Pancreas (tissue), 10 donors: ENCODE measurements at places on chromosomes 11 and 22.
A peak's percentile ranks its signal among the peaks of the same experiment; 100 is the strongest.

DNA sequence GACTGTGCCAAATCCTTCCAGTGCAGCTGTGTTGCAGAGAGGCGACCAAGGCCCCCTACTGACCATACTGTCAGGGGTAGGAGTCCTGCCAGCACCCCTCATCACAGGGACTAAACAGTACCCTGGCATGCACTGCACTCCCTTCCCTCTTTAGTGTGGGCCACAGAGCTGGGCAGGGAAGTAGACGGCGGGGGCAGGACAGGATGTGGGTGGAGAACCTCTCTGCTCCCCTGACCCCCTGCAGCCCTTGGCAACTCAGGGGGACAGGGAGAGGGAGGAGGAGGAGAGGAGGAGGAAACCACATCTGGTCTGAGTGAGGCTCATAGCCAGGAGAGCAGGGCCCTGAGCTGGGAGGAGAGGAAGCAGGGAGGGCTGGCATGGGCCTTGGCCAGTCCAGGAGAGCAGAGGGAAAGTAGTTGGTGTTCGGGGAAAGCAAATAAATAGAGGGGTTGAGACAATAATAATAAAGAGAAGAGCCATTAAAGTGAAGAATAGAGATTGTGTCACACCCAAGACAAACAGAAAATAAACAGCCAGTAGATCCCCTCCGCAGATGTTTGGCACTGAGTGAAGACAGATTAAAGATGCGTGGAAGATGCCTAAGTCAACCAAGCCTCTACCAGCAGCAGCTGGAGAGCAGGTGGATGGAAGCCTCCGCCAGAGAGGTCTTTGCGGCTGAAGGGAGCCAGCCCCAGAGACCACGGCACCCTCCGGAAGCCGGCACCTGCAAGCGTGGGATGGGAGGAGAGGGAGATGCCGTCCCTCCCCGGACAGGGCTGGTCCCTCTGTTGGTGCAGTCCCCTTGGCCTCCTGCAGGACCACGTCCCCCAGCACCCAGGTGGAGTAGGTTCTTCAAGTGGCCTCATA, 61.5 kb downstream of the RPUSD4 start:
- no peak overlapping the region for H3K27ac ChIP-seq
- no peaks in the 10 kb centered on the region for H3K27me3 ChIP-seq
- H3K4me1 ChIP-seq: no peaks in the 10 kb centered on the region
- no peak for DNase-seq
- no peak overlapping the region for H3K4me3 ChIP-seq
- H3K36me3 ChIP-seq: no peaks in the 10 kb centered on the region

GRCh38 chr11:68988491-68988890, 7.7 kb upstream of the MRGPRD start:
- peaks cover 4% of the 10 kb centered on the region for H3K27me3 ChIP-seq
- no peak for DNase-seq
- no peak overlapping the region for H3K4me3 ChIP-seq
- no peak overlapping the region for H3K27ac ChIP-seq
- H3K36me3 ChIP-seq: no peaks in the 10 kb centered on the region

- H3K4me1 ChIP-seq: no peaks in the 10 kb centered on the region
- H3K4me3 ChIP-seq: no peak overlapping the region
- no peaks in the 10 kb centered on the region for H3K36me3 ChIP-seq
These were observed 8.0 kb upstream of the TOLLIP start for GRCh38 chr11:1317432-1317831.

- H3K4me3 ChIP-seq: no peak overlapping the region
- DNase-seq: no peak
- no peaks in the 10 kb centered on the region for H3K27me3 ChIP-seq
These were observed 64.4 kb upstream of the SLC17A6 start for GRCh38 chr11:22273781-22274180.

- H3K4me1 ChIP-seq: no peaks in the 10 kb centered on the region
- no peak overlapping the region for H3K27ac ChIP-seq
- no peaks in the 10 kb centered on the region for H3K27me3 ChIP-seq
- no peak for DNase-seq
- no peaks in the 10 kb centered on the region for H3K36me3 ChIP-seq
These were observed 2.0 kb downstream of the PDGFD start for GRCh38 chr11:104161751-104162450.

DNA sequence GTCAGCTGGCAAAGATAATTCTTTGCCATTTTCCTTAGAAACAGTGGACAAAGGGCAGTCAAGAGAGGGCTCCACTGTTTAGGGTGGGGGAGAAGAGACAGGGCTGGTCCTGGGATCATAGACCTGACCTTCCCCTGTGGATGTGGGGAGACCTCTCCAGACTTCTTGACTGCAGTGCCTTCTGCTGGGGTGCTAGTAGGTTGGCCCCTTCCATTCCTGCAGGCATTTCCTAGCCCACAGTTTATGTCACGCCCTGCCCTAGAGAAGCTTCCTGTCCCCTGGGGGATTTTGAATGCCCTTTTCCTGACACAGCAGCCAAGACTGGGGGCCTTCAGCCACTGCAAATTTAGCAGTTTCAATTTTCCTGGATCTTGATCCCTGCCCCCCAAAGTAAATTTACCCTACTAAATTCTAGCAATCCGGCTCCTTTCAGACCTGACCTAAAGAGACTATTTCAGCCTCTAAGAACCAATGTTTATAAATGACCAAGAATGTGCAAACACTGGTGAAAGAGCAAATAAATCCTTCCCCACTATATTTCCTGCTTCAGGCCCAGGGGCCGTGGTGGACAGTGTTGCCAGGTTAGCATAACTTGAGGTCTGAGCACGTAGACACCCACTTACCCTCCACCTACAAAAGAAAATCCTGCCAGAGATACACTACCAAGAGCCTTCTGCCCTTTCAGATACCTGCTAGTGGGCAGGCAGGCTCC, 58.4 kb downstream of the PPFIBP2 start:
- H3K4me1 ChIP-seq: peaks cover 9% of the 10 kb centered on the region
- no peak for DNase-seq
- no peak overlapping the region for H3K4me3 ChIP-seq
- H3K36me3 ChIP-seq: no peaks in the 10 kb centered on the region
- peak overlapping the region; percentile 46 for H3K27ac ChIP-seq

GRCh38 chr11:20070459-20070858, 89.8 kb downstream of the DBX1 start:
- no peak for DNase-seq
- H3K4me3 ChIP-seq: no peak overlapping the region
- H3K27me3 ChIP-seq: no peaks in the 10 kb centered on the region
- peaks cover 9% of the 10 kb centered on the region for H3K36me3 ChIP-seq

- no peak overlapping the region for H3K4me3 ChIP-seq
- H3K36me3 ChIP-seq: no peaks in the 10 kb centered on the region
- no peaks in the 10 kb centered on the region for H3K27me3 ChIP-seq
- H3K27ac ChIP-seq: no peak overlapping the region
These were observed 3.0 kb downstream of the AQP11 start for GRCh38 chr11:77592727-77593126.

- H3K27me3 ChIP-seq: peaks cover 4% of the 10 kb centered on the region
- no peaks in the 10 kb centered on the region for H3K36me3 ChIP-seq
- no peak overlapping the region for H3K4me3 ChIP-seq
- DNase-seq: no peak
- H3K27ac ChIP-seq: no peak overlapping the region
These were observed 104.3 kb downstream of the GGTLC2 start for GRCh38 chr22:22748756-22749155.

DNA sequence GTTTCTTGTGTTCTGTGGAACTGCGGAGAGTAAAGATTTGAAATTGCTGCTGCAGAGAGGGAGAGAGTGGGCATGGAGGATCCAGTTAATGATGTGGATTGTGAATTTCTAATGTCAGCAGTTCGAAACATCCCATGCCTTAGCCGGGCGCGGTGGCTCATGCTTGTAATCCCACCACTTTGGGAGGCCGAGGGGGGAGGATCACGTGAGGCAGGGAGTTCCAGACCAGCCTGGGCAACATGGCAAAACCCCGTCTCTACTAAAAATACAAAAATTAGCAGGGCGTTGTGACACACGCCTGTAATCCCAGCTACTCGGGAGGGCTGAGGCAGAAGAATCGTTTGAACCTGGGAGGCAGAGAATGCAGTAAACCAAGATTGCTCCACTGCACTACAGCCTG, 1.1 kb upstream of the CAVIN3 start:
- no peak for DNase-seq
- peaks cover 11% of the 10 kb centered on the region for H3K4me1 ChIP-seq
- no peaks in the 10 kb centered on the region for H3K27me3 ChIP-seq
- H3K27ac ChIP-seq: peak overlapping the region; percentile 94
- H3K4me3 ChIP-seq: no peak overlapping the region

- no peak for DNase-seq
- H3K4me1 ChIP-seq: peaks cover 40% of the 10 kb centered on the region
- peak overlapping the region; percentile 80 for H3K27ac ChIP-seq
- no peaks in the 10 kb centered on the region for H3K27me3 ChIP-seq
- H3K4me3 ChIP-seq: no peak overlapping the region
These were observed 17.8 kb downstream of the SGSM3 start for GRCh38 chr22:40388231-40388630.

- H3K4me1 ChIP-seq: peaks cover 3% of the 10 kb centered on the region
- no peak for DNase-seq
- no peak overlapping the region for H3K4me3 ChIP-seq
These were observed 7.3 kb downstream of the CADM1 start for GRCh38 chr11:115496892-115497291.

DNA sequence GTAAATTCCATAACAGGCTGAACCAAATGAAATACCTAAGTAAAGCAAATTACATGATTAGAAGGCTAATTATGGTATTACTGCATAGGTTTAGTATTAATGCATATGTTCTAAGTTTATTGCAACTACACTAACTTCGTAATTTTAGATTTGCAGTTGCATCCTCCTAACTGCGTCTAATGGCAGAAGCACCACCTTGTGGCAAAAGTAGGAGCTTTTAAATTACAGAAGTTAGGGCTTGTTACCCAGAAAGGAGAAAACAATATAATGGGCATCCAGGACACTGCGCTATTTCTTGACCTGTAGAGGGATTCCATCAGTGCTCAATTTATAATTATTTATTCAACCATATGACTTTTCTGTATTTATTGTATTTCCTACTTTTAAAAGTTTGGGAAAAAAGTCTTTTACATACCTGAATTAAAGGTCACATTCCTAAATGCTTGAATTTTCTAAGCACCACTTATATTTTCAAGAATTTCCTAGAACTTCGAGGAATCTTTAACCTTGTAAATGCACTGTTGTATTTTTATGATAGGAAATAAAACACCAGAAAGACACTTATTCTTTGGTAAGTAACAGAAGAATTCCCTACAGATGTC, 16.3 kb upstream of the GPR83 start:
- DNase-seq: no peak
- no peak overlapping the region for H3K4me3 ChIP-seq
- no peaks in the 10 kb centered on the region for H3K27me3 ChIP-seq
- no peak overlapping the region for H3K27ac ChIP-seq
- no peaks in the 10 kb centered on the region for H3K4me1 ChIP-seq
- no peaks in the 10 kb centered on the region for H3K36me3 ChIP-seq

DNA sequence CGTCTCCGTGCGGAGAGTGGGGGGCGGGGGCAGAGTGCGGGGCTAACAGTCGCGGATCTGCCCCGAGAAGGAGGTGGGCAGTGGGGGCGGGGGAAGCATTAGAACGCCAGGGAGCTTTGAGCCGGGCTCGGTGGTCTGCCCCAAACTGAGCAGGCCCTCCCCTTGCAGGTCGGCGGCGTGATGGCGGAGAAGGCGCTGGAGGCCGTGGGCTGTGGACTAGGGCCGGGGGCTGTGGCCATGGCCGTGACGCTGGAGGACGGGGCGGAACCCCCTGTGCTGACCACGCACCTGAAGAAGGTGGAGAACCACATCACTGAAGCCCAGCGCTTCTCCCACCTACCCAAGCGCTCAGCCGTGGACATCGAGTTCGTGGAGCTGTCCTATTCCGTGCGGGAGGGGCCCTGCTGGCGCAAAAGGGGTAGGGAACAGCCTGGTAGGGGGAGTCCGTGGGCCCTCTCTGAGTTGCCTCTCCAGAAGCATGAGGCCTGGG, 979 bp downstream of the ABCG4 start:
- no peaks in the 10 kb centered on the region for H3K4me1 ChIP-seq
- no peak overlapping the region for H3K27ac ChIP-seq
- H3K4me3 ChIP-seq: peak overlapping the region; percentile 48

- H3K4me3 ChIP-seq: no peak overlapping the region
- no peaks in the 10 kb centered on the region for H3K27me3 ChIP-seq
- DNase-seq: no peak
- no peaks in the 10 kb centered on the region for H3K36me3 ChIP-seq
- H3K4me1 ChIP-seq: peaks cover 30% of the 10 kb centered on the region
These were observed 133.5 kb downstream of the CD44 start for GRCh38 chr11:35272391-35272902.

DNA sequence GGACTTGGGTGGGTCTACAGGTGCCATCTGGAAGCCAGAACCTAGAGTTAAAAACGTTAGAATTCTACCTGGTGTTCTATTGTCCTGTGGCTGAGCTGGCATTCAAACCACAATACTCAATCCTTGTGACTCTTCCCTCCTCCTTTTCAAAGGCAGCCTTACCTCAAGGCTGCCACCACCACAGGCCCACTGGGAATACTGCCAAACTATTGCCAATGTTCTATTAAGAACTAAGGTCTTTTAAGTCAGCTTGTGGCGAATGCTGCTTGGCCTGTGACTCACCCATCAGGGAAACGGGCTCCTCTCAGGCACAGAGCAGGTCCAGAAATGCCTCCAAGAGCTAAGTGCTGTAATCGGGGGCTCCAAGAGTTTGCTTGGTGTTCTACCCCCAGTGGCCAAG, 1008.4 kb downstream of the JRKL start:
- no peaks in the 10 kb centered on the region for H3K36me3 ChIP-seq
- H3K27me3 ChIP-seq: no peaks in the 10 kb centered on the region
- no peak overlapping the region for H3K27ac ChIP-seq

GRCh38 chr11:4926608-4927007, 2.5 kb upstream of the OR51G1 start:
- no peaks in the 10 kb centered on the region for H3K27me3 ChIP-seq
- DNase-seq: no peak
- no peak overlapping the region for H3K4me3 ChIP-seq
- no peaks in the 10 kb centered on the region for H3K36me3 ChIP-seq
- no peaks in the 10 kb centered on the region for H3K4me1 ChIP-seq

DNA sequence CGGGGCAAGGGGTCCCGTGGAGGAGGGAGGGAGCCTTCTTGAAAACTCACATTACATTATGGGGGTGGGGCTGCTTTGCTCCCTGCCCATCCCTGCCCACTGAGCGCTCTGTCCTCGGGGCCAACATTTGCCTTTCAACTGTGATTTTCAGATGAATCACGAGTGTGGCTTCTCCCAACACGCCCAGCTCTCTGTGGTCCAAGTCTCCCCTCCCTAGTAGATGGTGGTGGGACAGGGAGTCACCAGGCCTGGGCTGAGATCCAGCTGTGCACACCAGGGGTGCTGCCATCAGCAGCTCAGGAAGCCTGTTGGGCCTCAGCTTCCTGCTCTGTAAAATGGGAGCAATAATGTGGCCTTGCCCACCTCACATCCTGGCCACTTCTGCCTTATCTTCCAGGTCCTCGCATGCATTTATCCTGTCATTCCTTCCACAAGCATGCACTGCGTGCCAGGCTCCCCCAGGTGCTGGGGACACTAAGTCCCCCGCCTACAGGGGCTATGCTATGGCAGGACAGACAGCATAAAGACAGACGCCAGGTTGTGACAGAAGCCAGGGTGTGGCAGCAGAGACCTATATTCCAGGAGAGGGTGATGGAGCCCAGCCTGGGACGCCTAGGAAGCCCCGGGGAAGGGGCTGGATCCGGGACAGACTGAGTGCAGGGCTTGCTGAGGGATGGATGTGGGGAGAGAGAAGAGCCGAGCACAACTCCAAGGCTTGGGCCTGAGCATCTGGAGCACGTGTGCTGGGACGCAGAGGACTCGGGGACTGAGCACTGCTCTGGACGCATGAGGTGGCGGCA, 30.5 kb downstream of the NFAM1 start:
- no peak for DNase-seq
- no peaks in the 10 kb centered on the region for H3K36me3 ChIP-seq
- H3K27me3 ChIP-seq: no peaks in the 10 kb centered on the region

- DNase-seq: peak; percentile 36
- no peak overlapping the region for H3K27ac ChIP-seq
- no peaks in the 10 kb centered on the region for H3K36me3 ChIP-seq
- no peaks in the 10 kb centered on the region for H3K27me3 ChIP-seq
- no peak overlapping the region for H3K4me3 ChIP-seq
- H3K4me1 ChIP-seq: no peaks in the 10 kb centered on the region
These were observed 387.1 kb downstream of the SOX6 start for GRCh38 chr11:15969281-15969680.
